ENCODE measurements at places on chromosomes 1 and 21. TPM values are rescaled to one million over a fixed set of nuclear protein-coding genes. Genes with fewer than 3 reads are reported as not detected.

KCNH1 gene
- 0.17 TPM for total RNA-seq

- DNase-seq, result peak; percentile 34
Measured at GRCh38 chr1:110927484-110928075, 36.1 kb downstream of the LRIF1 start.

DNA sequence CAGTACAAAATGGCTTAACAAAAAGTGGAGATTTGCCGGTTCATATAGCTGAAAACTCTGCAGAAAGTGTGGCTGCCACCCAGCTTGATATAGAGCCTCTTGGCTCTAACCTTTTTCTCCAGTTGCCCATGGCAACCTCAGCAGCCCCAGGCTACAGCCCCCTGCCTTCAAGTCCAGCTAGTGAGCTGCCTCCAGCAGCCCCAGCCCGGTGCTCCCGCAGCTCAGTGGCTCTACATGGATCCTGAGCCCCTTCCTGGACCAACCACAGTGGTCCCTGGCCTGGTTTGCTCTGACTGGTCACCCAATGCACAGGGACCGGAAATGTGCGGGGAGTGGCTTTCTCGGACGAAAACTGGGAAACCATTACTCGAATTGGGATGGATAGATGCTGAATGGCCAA lies 13.3 kb upstream of the ATF3 start:
- no peak for DNase-seq

DNA sequence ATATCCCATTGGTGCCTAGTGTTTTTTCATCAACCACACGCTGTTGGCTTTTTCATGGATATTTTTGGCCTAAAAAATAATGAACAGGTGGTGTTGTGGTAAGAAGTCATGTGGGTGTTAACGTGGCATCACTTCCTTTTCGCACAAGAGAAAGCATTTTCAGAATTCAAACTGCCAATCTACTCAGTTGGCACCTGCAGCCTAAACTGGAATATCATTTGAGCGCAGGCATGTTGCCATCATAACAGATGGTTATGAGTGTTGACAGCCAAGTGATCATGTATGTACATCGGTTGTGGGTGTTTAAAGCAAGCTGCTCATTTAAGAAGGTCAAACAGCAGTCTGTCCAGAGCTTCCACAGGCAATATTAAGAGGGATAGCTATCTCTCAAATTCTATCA lies 1963.0 kb downstream of the NCAM2 start:
- no peak for DNase-seq

- no peak for DNase-seq
Measured at GRCh38 chr1:200096774-200097173, 69.3 kb downstream of the NR5A2 start.

GRCh38 chr1:113042285-113043143 lies 30.5 kb upstream of the LRIG2 start:
- DNase-seq, result peak; percentile 85

- DNase-seq, result no peak
Measured at GRCh38 chr1:110293601-110294104, 45.5 kb upstream of the RBM15 start.

DNA sequence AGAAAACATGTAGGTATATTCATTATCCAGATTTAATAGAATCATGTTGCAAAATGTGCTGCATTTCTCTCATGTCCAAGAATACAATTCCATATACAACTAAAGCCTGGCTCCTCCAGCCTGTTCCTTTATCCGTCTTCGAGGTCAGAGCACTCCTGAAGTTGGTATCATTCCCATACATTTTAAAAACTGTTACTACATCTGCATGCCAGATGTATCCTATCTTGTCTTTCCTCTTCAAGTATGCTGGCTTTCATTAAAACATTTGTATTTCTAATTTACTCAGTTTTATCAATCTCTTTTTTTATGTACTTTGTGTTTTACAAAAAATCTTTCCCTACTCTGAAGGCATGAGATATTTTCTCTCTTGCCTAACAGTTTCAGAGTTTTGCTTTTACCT lies 536.6 kb upstream of the USP24 start:
- no peak for DNase-seq

DNA sequence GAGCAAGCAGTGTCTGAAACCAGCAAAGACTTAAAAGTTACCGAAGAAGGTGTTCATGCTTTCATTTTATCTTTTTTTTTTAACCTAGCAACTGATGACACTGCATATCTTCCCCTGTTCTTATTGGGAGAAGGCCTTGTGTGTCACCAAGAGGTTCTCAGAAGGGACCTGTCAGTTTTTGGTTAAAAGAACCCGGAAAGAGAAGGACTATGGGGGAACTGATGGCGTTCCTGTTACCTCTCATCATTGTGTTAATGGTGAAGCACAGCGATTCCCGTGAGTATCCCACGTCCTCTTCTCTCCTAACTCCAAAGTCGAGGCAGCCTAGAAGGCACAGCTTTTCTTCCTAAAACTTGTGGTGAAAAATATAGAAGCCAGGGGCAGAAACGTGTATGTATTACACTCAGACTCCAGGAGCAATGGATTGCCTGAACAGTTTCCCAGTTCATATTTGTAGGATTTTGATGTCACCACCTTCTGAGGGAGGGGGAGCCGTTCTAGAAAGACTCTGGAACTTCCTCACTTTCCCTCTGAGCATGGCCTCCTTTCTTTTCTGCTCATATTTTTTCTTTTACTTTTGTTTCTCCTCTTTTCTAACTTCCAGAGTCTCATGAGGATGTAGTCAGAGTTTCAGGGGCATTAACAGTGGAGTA lies at the start of gene MR1:
MR1 (plus strand) TSS at position 185 of the 653 bp plus-strand sequence; CDS start at position 210, 25 bp downstream.
- DNase-seq, result peak; percentile 94

GRCh38 chr1:3945222-3945621 lies 45.1 kb upstream of the C1orf174 start:
- no peak for DNase-seq

DNA sequence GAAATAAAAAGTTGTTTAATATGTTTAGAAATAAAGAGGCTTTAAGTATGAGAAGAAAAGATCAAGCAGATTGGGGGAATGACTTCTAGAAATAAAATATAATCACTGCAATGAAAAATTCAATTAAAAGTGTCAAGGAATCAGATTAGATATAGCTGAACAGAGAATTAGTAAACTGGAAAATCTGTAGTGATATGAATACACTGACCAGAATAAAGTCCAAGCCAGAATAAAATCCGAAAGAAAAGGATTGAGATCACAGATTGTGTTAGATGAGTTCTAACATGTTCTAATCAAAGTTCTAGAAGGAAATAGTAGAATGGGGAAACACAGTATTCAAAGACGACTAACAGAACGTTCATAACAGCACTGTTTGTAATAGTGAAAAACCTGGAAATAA lies 73.1 kb upstream of the C1orf105 start:
- DNase-seq, result no peak

GRCh38 chr1:66791621-66792610 lies 9.2 kb downstream of the INSL5 start:
- DNase-seq, result no peak

GRCh38 chr1:246797597-246797996 lies 73.4 kb downstream of the SCCPDH start:
- DNase-seq, result no peak

DNA sequence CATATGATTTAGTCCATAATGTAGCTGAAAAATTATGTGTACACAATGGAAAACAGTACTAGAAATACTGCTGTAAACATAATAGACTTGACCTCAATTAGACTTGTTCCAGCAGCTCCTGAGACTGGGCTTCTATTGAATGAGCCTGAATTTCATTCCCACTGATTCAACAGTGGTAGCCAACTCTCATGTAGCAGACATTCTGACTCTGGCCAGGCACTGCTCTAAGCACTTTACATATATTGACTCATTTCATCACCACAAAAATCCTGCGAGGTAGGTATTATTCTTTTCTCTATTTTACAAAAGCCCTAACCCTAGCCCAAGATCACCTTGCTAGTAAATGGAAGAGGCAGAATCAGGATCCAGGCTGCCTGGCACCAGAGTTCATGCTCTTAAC lies 12.8 kb upstream of the CTSS start:
- no peak for DNase-seq

DNA sequence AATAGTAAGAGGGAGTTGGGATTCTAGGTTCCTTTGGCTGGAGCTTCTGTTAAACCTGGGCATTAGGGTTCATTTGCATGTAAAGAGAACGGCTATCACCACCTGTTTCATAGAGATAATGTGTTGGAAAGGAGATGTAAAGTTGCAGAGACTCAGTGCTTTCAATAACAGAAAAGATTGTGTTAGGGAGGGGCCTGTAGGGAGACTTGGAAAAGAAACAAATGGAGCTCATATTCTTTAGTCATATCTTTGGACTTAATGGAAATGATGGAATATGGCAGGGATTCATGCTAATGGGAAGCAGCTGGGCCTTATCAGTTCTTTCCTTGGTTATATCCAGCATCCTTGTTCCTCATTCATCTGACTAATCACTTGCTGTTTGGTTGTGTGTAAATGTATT lies 144.9 kb downstream of the CD247 start:
- DNase-seq, result no peak

DNA sequence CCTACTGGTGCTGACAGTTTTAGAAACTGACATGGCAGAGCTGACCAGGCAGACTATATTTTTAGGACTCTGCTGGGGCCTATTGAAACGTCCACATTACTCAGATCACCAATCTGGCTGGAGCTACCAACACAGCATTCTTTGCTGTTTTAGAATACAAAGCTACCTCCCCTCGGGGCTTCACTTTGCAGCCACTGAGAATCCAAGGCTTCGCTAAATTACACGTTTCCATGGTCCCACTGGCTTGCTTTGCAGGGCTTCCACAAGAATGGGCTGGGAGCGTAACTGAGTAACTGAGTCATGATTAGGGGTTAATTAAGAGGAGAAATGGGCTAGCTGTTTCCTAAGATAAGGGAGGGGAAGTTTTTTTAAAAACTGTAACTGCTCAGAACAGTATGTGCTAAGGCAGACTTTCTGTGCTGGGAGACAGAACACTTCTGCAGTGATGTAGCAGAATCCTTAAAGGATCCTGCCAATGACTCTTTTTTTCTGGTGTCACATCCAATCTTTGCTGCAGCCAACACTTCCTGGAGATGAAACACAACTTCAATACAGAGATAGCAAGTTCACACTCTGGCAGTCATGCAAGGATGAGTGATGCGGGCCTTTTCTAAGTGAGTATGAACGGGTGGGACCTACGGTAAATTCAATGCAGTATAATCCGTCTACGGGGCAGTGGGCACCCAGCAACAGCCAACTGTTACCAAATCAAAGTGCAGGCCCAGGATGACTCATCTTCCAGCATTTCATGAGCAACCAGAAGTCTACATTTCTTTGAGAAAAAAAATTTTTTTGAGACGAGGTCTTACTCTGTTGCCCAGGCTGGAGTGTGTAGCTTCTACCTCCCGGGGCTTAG lies 21.5 kb downstream of the NDUFS5 start:
- peak; percentile 68 for DNase-seq

- peak; percentile 62 for DNase-seq
Measured at GRCh38 chr1:20361805-20362381, 71.2 kb downstream of the VWA5B1 start.

DNA sequence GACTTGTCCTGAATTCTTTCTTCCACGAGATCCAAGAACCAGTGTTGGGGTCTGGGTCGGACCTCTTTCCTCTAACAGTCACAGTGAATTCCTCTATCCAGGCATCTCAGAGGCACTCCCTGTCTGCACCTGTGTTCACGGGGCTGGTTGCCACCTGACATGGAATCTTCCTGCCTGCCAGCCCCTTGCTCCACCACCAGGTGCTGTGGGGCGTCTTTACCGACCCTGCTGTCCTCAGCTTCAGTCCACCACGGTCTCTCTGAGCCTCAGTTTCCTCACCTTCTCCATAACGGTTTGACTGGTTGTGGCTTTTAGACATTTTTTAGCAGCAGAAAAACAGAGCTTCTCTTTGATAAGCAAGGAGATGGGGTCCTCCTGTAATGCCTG lies 62.7 kb downstream of the SDC3 start:
- no peak for DNase-seq

DNA sequence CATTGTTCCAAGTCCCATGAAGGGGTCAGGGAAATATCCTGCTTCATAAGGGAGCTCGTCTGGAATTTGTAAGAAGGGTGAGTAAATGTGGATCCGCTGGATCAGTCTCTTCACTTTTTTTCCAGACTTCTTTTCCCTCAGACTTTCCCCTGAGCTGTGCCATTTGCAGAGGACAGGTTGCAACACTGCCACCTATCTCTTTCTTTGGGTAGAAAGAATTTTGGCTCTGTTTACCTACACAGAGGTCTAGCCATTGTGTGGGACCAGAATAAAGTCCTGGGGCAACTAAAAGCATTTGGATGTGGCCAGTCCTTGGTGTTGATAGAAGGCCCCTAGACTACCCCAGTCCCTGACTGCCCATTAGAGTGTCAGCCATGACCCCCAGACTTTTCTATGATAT lies 1146.7 kb upstream of the PRMT6 start:
- DNase-seq, result no peak

DNA sequence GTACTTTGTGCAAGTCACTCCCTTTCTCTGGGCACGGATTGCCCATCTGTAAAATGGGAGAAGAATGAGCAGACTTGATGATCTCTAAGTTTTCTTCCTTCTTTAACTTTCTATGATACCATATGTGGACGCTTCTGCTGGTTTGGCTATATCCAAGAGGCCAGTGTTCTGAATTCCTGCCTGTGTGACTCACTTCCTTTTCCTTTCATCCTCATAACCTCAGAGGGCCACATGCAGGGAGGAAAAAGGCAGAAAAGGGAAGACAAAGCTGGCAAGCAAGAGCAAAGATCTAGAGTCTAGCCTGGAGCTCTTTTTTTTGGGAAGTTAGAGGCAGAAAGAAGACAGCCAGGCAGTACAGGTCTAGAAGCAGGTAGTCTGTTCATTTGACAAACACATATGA lies 151.2 kb downstream of the OMA1 start:
- DNase-seq, result peak; percentile 82

DNA sequence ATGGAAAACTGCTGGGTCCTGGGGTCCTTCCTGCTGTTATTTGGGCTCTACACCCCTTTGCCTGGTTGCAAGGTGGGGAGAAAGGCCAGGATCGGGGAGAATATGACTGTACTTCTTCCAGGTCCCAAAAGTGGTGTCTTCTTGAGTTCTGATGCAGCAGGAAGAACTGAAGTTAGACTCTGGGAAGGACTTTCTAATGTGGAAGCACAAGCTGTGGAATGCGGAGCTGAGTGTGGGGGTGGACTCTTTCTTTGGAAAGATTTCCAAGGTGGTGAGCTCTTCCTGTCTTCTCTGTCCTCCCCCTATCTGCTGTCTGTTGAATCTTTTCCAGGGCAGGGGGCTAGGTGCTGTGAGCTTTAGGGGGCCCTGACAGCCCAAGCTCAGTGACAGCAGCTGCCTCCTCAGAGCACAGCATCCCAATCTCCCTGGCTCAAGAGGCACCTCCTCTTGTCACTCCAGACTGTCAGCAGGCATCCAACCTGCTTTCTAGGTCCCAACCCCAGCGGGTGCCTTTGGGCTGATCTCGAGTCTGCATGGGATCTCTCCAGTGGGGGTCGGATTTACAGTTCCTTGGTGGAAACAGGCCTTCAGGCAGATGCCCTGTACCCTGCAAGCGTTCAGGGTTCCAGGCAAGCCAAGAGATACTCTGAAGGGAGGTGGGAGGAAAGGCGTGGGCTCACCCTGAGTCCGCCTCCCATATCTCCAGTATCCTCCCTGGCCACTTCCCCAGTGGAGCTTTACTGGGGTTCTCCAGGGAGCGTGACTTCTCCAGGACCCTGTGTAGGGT lies 23.2 kb downstream of the ADORA1 start:
- no peak for DNase-seq

DNA sequence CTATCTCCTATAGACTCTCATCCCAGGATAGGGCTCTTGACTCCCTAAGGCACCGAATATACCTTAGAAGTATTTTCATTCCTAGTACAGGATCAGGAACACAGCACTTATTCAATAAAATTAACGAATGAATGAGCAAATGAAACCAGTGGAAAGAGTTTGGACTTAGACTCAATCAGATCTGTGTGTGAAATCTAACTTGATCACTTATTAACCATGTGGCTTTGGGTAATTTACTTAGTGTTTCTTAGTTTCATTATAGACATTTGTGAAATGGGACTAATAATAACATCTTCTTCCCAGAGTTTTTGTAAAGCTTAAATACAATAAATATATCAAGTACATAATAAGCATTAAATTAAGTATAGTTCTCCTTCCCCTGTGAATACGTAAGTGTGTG lies 230.1 kb downstream of the ADGRL2 start:
- no peak for DNase-seq

All from MCF 10A (cell line).